ENCODE measurements at places on chromosomes 3 and 15. TPM values are rescaled to one million over a fixed set of nuclear protein-coding genes. Genes with fewer than 3 reads are reported as not detected.

Gene ARPIN
- 9.0 TPM for polyA plus RNA-seq

Gene SHC4
- 0.15 TPM for polyA plus RNA-seq

Gene COLQ
- polyA plus RNA-seq, result 0.61 TPM

Gene ARIH1
- polyA plus RNA-seq, result 25.0 TPM

Gene CDHR4
- not detected for polyA plus RNA-seq

Gene ADGRG7
- polyA plus RNA-seq, result not detected

Gene CXCR6
- polyA plus RNA-seq, result 0.22 TPM

Gene GOLGA6B
- not detected for polyA plus RNA-seq

Gene TBC1D2B
- 19.0 TPM for polyA plus RNA-seq

Gene SEMA7A
- polyA plus RNA-seq, result 2.4 TPM

Gene IL17RE
- polyA plus RNA-seq, result 6.4 TPM

Gene PLIN1
- 559 TPM for polyA plus RNA-seq

Gene CASR
- polyA plus RNA-seq, result not detected

Gene CAND2
- polyA plus RNA-seq, result 0.79 TPM

Gene IVD
- polyA plus RNA-seq, result 49.6 TPM

Gene ABHD5
- polyA plus RNA-seq, result 44.1 TPM

Gene PAK6
- 0.11 TPM for polyA plus RNA-seq

Measured in adipose tissue (tissue), 3 donors.